Suppressor macrophage treated with lipopolysaccharide for 4 hours (primary cell): ENCODE measurements at places on chromosomes 1 and 21.

GRCh38 chr1:164622068-164622845, 63.3 kb downstream of the PBX1 start:
- DNase-seq, result no peak

GRCh38 chr1:205319081-205320018, 2.2 kb downstream of the NUAK2 start:
- DNase-seq, result peak; percentile 47

DNA sequence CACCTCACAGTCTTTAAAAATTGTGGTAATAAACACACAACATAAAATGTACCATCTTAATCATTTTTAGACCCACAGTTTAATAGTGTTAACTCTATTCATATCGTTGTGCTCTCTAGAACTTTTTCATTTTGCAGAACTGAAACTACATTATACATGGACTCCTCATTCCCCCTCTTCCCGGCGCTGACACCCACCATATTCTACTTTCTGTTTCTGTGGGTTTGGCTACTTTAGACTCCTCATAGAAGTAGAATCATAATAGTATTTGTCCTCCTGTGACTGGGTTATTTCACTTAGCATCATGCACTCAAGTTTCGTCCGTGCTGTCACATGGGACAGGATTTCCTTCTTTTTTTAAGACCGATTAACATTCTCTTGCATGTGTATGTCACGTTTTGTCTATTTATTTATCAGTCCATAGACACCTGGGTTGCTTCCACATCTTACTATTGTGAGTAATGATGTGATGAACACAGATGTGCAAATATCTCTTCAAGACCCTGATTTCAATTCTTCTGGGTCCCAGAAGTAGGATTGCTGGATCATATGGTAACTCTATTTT, 62.9 kb upstream of the TMPRSS2 start:
- DNase-seq, result peak; percentile 49

DNA sequence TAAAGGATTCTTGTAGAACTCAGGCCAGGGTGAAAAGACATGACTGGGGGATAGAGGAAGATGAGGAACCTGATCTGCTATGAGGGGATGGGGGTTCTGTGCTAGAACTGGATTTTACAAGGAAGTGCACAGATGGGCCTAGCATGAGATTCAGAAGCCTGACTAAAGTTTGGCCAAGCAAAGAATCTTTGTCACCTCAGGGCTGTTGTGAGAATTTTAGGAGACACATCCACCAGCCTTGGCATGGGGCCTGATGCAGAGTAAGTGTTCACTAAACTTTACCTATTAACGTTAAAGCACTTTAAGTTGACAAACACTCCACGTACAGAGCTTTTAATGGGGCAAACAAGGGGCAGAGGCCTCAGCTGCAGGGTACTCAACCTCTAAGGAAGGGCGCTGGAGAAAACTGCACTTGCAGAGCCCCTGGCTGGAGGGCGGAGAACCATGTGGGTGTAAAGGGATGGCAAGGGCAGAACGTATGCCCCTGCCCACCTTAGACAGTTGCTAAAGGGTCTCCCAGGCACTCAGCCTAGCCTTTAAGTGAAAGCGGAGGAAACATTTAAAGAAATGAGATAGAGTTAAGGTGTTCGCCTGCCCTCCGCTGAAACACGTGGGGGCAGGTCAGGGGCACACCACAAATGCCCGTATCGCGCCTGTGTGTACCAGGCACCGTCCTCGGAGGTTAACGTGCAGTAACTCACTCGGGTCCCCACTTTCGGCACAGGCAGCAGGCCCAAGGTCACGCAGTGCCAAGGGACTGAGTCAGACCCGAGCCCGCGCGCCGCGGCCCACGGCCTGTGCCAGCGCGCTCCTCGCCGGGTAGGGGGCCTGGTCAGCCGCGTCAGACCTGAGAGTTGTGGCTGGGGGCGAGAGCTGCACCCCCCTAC, 990 bp upstream of the MRPS6 start:
- DNase-seq, result no peak

GRCh38 chr1:48558366-48558765, 86.4 kb upstream of the SPATA6 start:
- DNase-seq, result no peak

GRCh38 chr1:50476800-50477199, 53.6 kb upstream of the DMRTA2 start:
- no peak for DNase-seq

- DNase-seq, result peak; percentile 54
Measured at GRCh38 chr1:218339267-218339831, 5.8 kb upstream of the TGFB2 start.

DNA sequence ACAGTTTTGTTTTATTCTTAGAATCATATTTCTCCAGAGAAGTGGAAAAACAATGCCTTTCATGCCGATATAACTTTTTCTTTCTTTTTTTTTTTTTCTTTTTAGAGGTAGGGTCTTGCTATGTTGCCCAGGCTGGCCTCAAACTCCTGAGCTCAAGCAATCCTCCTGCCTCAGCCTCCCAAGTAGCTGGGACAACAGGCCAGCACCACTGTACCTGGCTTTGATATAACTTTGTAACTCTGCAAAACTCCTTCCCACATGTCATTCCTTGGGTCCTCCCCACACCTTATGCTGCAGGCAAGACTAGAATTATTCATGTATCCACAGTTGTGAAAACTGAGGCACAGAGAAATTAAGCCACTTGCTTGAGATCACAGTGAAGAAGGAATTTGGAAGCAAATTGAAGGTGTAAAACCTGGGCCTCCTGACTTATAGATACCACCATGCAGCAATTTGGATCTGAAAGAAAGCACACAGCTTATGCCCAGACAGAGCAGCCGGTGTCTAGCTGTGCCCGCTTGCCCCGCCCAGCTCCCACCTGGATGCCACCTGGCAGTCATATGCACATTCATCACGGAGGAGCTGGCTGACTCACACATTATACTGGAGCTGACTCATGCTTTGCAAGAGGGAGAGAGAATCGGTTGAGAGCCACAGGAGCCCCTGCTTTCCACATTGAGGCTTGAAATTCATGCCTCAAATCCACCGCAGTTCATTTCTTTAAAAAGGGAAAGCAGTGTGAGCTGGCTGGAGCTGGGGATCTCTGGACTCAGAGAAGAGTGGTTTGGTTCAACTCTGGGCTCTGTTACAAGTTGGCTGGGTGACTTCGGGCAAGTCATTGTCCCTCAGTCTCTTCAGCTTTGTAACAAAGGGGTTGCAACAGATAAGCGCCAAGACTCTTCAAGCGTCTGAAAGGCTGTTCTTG, 8.3 kb upstream of the SLC2A1 start:
- no peak for DNase-seq
